ENCODE measurements at places on chromosomes 11 and 22. TPM values are rescaled to one million over a fixed set of nuclear protein-coding genes. Genes with fewer than 3 reads are reported as not detected.

CEP126 gene
- 3.3 TPM for total RNA-seq

BDNF gene
- 6.3 TPM for total RNA-seq

CREB3L1 gene
- total RNA-seq, result 5.5 TPM

SLC5A1 gene
- total RNA-seq, result 0.24 TPM

NEFH gene
- total RNA-seq, result 0.05 TPM
